ENCODE measurements at places on chromosomes 2 and 18. TPM values are rescaled to one million over a fixed set of nuclear protein-coding genes. Genes with fewer than 3 reads are reported as not detected.

DNA sequence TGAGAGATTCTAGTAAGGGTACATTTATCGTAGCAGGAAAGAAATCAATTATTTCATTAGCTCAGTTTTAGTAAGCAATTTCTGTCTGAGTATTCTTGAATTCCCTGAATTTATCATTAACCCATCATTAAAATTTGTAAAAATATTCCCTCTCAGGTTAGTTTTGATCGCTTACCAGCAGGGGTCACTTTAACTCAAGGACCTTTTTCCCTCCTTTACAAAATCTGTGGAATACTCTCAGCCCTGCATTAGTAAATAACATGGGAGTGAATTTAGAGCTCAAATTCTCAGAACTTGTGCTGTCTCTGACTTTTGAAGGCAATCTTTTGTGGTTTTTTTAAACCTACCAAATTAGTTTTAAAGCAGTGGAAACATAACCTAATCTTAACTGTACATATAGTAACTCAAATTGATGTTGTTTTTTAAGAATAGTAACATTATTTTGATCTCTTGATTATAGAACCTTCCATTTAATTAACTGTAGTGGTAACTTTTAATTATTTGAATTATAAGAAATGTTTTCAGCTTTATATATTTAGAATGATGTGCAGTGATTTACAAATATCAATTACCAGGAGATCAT lies 97.2 kb downstream of the AGPS start:
- DNase-seq: no peak

DNA sequence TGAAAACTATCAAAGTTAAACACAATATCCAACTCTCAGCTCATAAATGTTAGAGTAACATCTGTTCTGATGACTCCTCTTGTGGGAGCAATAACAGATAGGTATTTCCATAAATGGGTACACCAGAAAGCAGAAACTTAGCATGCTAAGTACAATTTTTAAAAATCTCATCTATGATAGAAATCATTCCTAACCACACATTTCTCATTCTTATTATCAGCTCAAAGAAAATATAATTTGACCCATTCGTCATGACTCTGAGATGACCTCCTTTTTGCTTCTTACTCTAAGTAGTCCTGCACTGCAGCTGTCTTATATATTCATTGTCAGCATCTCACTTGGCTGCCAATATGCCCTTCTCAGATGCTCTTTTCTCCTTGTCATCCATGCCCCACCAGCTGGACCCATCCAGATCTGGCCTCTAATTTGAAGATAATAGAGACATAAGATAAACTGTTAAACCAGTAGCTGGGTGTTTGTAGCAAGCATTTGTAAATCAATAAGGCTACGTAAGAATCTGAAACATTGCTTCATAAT lies 298.3 kb downstream of the KCNS3 start:
- no peak for DNase-seq

DNA sequence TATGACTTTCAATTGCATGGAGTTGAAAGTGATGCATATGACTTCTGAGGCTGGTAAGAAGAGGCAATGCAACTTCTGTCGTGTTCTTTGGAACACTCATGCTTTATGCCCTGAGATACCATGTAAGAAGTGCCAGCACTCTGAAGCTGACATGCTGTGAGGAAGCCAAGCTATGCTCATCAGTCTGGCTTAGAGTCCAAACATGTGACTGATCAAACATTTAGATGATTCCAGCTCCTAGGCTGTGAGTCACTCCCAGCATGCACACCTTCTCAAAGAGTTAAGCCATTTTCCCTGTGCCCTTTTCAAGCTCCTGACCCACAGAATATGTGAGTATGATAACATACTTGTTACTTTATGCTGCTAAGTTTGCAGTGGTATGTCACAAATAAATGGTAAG lies 15.8 kb upstream of the VRK2 start:
- no peak for DNase-seq

- no peak for DNase-seq
Measured at GRCh38 chr18:21826196-21826595, 85.6 kb downstream of the MIB1 start.

Gene TMEM247
- not detected for total RNA-seq

Measured in lower leg skin (tissue), 4 donors.